ENCODE measurements at places on chromosomes 1 and 21. TPM values are rescaled to one million over a fixed set of nuclear protein-coding genes. Genes with fewer than 3 reads are reported as not detected.

- DNase-seq = no peak
These were observed 116.0 kb upstream of the ZNHIT6 start for GRCh38 chr1:85824066-85824840.

IGSF3 gene
- 24.6 TPM for total RNA-seq

DNA sequence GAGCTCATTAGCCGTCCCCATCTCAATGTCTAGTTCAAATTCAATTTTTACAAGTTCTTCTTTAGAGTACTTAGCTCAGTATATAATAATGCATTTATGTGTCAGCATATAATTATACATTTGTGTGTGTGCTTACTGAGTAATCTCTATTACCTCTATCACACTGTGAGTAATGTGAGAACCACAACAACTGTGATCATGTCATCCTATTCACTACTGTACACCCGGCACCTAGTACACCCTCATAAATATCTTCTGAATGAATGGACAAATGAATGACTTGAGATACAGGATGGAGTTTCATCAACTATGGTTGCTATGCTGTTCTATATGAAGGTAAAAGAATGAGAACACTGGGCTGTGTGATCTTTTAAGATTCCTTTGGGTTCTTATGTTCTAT, 124.0 kb downstream of the GPATCH2 start:
- DNase-seq = peak; percentile 39

IRF6 gene
- total RNA-seq = not detected

DNA sequence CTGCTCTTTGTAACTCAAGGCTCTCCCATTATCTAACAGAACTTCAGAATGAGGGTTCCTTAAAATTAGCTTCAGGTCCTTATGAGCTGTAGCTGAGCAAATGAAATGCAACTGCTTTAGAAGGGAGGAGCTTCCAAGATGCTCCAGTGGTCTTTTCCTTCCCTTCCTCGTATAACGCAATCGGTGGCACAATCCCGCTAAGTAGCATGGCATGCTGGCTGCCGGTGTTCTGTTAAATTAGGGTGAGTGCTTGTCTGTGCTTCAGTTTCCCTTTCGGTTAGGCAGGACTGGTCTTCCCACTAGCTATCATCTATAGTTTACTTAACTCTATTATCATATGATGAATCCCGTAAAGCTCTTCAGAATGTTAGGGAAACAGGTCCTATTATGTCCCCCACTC, 917 bp downstream of the KIAA0040 start:
- DNase-seq = peak; percentile 46

DNA sequence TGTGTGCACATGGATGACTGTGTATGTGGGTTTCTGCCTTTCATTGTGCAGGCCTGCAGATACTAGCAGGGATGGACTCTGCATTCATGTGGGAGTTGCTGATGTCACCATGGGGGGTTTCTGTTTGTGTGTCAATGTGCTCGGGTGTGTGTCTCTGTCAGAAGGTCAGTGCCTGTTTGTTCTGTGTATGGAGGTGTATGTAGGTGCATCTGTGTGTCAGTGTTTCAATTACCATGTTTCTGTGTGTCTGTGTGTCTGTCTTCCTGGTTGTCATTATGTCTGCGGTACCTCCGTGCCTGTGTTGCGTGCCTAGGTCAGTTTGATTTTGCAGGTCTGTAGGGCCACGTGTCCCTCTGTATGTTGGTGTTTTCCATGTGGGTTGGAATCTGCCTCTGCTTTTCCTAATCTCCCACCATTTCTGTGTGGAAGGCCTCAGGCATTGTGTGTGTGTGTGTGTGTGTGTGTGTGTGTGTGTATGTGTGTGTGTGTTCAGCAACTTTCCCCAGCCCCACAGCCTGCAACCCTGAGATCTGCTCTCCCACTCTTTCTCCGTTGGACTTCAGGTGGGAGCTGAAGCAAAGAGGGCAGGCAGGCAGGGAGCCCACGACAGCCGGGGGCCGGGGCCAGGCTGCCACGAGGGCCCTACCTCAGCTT, 36.7 kb upstream of the WASF2 start:
- no peak for DNase-seq

GRCh38 chr1:233780049-233780448, 124.4 kb upstream of the SLC35F3 start:
- no peak for DNase-seq

GRCh38 chr1:186535388-186536133, 74.6 kb upstream of the PDC start:
- peak; percentile 81 for DNase-seq

PTGS2 gene
- total RNA-seq = 8.7 TPM

ILDR2 gene
- 9.6 TPM for total RNA-seq

Data from Daoy (cell line).